ENCODE measurements at places on chromosomes 5 and 9.
A peak's percentile ranks its signal among the peaks of the same experiment; 100 is the strongest.

- no peak for DNase-seq
These were observed 5.2 kb upstream of the CEL start for GRCh38 chr9:133056533-133056932.

DNA sequence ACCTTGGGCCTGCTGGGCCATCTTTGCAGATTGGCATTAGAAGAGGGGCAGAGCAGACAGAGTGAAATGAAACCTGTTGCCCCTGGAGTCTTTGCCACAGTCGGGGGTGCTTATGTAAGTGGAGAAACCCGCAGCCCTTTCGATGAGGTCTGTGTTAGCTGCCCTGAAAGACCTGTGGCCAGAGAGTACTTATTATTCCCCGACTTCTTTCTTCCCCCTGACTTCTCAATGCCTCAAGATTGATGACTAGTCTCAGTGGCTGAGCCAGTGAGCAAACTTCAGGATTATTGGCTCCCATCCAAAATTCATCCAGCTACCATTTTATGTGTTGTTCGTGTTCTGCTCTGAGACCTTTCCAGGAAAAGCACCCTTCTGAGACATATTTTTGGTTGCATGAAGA, 7.6 kb downstream of the NTRK2 start:
- DNase-seq = peak; percentile 57

GRCh38 chr5:150703762-150704161, 2.9 kb upstream of the RBM22 start:
- DNase-seq = no peak

GRCh38 chr9:96661711-96662110, 6.6 kb upstream of the PRXL2C start:
- peak; percentile 61 for DNase-seq

GRCh38 chr9:25658571-25658970, 19.7 kb downstream of the TUSC1 start:
- DNase-seq = no peak

Measured in astrocyte of the hippocampus (primary cell).